ENCODE measurements at places on chromosomes 4 and X. TPM values are rescaled to one million over a fixed set of nuclear protein-coding genes. Genes with fewer than 3 reads are reported as not detected.

The ZCCHC18 gene
- 2.0 TPM for total RNA-seq

The IL15 gene
- total RNA-seq, result 5.0 TPM

The CTAG2 gene
- not detected for total RNA-seq

The UGT2B10 gene
- not detected for total RNA-seq

The TMEM150C gene
- total RNA-seq, result 0.44 TPM

The SERTM2 gene
- total RNA-seq, result 1.9 TPM

The RS1 gene
- total RNA-seq, result not detected

The ABLIM2 gene
- not detected for total RNA-seq

The FAM9C gene
- total RNA-seq, result 0.12 TPM

The DRP2 gene
- total RNA-seq, result 1.7 TPM

The IL2 gene
- not detected for total RNA-seq

The CBLL2 gene
- not detected for total RNA-seq

The ARHGEF6 gene
- total RNA-seq, result 9.4 TPM

The USP46 gene
- total RNA-seq, result 26.9 TPM

The MAP7D2 gene
- under 0.01 TPM for total RNA-seq

The GAB1 gene
- total RNA-seq, result 12.5 TPM

The MAOB gene
- 0.37 TPM for total RNA-seq

The ABCG2 gene
- total RNA-seq, result 2.3 TPM

The NWD2 gene
- total RNA-seq, result not detected

The SPOCK3 gene
- 1.7 TPM for total RNA-seq

The CT45A6 gene
- not detected for total RNA-seq

The DMRTC1 gene
- total RNA-seq, result not detected

All from uterine smooth muscle cell (primary cell).